Panc1 (cell line): ENCODE measurements at places on chromosomes 11 and 22. TPM values are rescaled to one million over a fixed set of nuclear protein-coding genes. Genes with fewer than 3 reads are reported as not detected.

C11orf86 gene
- 0.28 TPM for total RNA-seq

CDC45 gene
- 26.1 TPM for total RNA-seq

OR8D4 gene
- total RNA-seq: not detected

DNA sequence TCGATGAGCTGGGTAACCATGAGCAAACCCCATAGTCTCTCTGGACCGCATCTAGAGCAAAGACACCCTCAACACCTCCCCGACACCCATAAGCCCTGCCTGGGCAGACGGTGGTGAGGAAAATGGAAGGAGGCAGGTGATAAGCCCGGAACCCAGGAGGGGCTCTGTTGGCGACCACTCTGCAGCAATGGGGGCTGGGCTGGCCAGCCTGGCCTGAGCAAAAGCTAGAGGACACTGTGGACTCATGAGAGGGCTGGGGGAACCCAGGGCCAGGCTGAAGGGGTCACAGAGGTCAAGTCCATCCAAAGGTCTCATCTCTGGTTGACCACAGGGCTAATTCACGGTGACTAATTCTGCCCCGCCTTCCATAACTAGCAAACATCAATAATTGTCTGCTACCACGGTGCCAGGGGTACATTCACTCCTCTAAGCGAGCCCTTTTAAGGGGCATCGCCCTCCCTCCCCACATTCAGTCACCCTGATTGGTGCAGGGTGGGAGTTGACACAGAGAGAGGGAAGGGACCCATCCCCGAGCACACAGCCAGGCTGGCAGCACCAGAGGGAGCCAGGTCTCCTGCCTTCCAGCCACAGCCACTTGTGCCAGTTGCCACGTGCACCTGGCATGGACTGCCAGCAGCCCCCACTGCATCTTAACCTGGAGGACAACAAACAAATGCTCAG is 4.0 kb downstream of the PYGM start:
- no peaks in the 10 kb centered on the region for H3K4me1 ChIP-seq
- DNase-seq: no peak
- no peaks in the 10 kb centered on the region for H3K27me3 ChIP-seq
- no peaks in the 10 kb centered on the region for H3K36me3 ChIP-seq
- no peak overlapping the region for H3K27ac ChIP-seq

DNA sequence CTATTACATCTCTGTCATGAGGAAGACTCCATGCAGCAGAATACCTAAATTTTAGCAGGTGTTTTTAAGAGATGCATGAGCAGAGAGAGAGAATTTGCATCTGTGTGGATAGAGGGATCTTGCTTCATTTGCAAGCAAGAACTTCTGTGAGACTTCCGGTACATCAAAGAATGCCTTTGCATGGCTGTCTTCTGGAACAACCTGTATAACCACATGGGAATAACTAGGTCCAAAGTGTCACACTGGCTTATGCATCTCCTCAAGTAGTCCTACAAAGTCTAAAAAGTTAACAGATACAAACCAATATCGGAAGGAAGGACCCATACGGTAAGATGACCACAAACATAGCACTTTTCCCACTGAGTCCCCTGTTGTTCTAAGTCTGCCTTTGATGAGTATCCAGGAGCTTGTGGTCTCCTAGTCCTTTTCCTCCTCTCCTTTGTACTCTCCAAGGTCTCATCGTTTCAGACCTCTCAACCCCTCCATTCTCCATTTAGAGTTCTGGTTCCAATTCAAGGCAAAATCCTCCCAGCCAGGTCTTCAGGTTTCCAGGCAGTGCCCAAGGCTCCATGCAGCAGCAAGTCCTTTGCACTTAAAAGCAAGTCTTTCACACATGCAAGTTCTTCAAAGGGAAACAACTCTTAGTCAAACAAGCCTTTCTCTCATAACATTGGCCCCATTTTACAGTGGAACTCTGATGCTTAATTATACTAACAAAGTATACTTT is 581.7 kb upstream of the ARHGAP42 start:
- H3K4me1 ChIP-seq: no peaks in the 10 kb centered on the region
- no peak overlapping the region for H3K27ac ChIP-seq
- DNase-seq: no peak

DNA sequence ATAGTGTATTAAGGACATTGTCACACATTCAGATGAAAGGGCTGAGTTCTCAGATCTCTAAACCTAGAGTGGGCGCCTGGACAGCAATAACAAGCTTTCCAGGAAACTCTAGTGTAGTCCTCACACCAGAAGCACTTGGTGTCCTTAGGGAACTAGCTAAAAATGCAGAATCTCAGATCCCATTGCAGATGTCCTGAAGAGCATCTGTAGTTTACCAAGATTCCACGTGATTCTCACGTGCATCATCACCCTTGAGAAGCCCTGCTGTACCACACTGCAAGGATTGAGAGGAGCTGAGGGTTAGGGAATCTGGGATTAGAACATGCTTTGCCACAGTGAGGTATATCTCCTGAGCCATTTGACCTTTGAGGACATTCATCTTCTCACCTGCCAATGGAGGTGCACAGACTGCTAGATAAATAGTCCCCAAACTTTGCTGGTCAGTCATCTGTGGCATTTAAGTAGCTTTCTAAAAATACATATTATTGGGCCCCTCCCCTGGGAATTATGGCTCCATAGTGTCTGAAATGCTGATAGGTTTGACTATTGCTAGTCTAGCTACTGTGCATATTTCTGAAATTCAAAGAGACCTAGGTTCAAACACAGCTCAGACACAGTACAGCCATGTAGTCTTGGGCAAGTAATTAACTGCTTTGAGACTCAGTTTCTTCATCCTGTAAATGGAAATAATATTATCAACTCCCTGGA is 1068.9 kb downstream of the OPCML start:
- DNase-seq: no peak
- no peaks in the 10 kb centered on the region for H3K27me3 ChIP-seq
- H3K4me1 ChIP-seq: no peaks in the 10 kb centered on the region

- no peak for DNase-seq
- H3K36me3 ChIP-seq: peaks cover 3% of the 10 kb centered on the region; the same call in 1 of the 2 replicates
- H3K27ac ChIP-seq: peak within 1 kb of the TSS; percentile 97
- H3K27me3 ChIP-seq: no peaks in the 10 kb centered on the region
- peak within 1 kb of the TSS; percentile 94 for H3K4me3 ChIP-seq
Observed at GRCh38 chr11:126355324-126355925, at the start of gene ST3GAL4. ST3GAL4 (plus strand) TSS chr11:126355686; CDS start chr11:126406156, 50,470 bp downstream.

- no peak overlapping the region for H3K4me3 ChIP-seq
- no peak for DNase-seq
- H3K27me3 ChIP-seq: no peaks in the 10 kb centered on the region
Observed at GRCh38 chr11:6607190-6607795, 3.7 kb downstream of the ILK start.

GRCh38 chr11:44301564-44302271 is 8.2 kb downstream of the ALX4 start:
- H3K4me3 ChIP-seq: no peak overlapping the region
- peaks cover 12% of the 10 kb centered on the region for H3K4me1 ChIP-seq
- H3K36me3 ChIP-seq: no peaks in the 10 kb centered on the region
- no peak for DNase-seq
- peaks cover 3% of the 10 kb centered on the region; the same call in 1 of the 2 replicates for H3K27me3 ChIP-seq
- no peak overlapping the region for H3K27ac ChIP-seq

- no peak overlapping the region for H3K27ac ChIP-seq
- no peaks in the 10 kb centered on the region for H3K36me3 ChIP-seq
- no peak for DNase-seq
- no peaks in the 10 kb centered on the region for H3K27me3 ChIP-seq
- H3K4me1 ChIP-seq: 0 out of 2 replicates have a peak, but pooled peaks cover 2% of the 10 kb centered on the region
- H3K4me3 ChIP-seq: no peak overlapping the region
Observed at GRCh38 chr11:44188643-44189042, 93.2 kb downstream of the EXT2 start.

GRCh38 chr11:132898021-132898420 is 634.3 kb downstream of the OPCML start:
- no peaks in the 10 kb centered on the region for H3K27me3 ChIP-seq
- no peak for DNase-seq
- H3K4me1 ChIP-seq: no peaks in the 10 kb centered on the region
- no peak overlapping the region for H3K4me3 ChIP-seq
- no peaks in the 10 kb centered on the region for H3K36me3 ChIP-seq

DNA sequence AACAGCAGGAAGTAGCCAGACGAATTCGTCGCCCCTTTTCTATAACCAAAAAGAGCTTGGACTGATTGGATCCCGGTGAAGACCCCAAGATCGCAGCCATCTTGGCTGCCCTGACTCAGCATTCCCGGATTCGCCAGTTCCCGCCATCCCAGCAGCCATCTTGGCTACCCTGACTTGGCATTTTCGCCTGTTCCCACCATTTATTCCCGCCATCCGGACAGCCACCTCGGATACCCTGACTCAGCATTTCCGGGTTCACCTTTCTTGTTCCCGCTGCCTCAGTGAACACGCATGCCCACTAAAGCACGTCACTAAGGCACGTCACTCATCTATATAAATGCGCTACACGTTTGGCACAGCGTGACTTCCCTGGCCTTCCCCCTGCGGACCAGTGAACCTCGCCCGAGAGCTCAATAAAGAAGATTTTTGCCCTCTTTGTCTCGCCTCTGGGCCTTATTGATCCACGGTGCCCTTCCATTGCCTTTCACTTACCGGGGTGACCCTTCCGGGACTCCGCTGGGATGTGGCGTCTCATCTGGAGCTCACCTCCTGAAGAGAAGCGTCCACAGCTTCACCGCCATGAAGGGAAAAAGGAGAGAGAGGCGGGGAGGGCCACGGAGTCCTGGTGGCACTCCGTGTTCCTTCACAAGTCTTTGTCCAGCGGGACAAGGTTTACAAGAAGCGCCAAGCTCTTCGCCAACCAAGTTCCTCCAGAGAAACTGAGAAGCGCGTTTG is 4.0 kb upstream of the OR56A3 start:
- H3K4me3 ChIP-seq: no peak overlapping the region
- no peak overlapping the region for H3K27ac ChIP-seq
- H3K4me1 ChIP-seq: no peaks in the 10 kb centered on the region
- H3K36me3 ChIP-seq: no peaks in the 10 kb centered on the region
- no peak for DNase-seq

DNA sequence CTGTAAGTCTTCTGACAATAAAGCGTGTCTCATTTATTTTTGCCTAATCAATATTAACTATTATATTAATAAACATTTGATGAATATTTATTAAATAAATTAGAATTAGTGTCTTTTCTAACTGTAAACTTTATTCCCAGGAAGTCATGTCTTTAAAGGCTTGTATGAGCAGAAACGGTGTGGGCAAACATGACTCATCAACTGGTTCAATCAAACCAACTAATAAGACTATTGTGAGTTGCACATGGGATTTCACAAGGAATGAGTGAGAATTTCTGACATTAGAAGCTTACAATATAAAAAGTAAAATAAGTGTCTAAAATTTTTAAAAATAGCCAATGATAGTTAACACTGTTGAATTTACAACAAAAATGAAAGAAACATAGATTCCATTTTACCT is 259.2 kb upstream of the CTSC start:
- no peaks in the 10 kb centered on the region for H3K4me1 ChIP-seq
- H3K4me3 ChIP-seq: no peak overlapping the region
- DNase-seq: no peak
- no peak overlapping the region for H3K27ac ChIP-seq
- H3K27me3 ChIP-seq: no peaks in the 10 kb centered on the region

DNA sequence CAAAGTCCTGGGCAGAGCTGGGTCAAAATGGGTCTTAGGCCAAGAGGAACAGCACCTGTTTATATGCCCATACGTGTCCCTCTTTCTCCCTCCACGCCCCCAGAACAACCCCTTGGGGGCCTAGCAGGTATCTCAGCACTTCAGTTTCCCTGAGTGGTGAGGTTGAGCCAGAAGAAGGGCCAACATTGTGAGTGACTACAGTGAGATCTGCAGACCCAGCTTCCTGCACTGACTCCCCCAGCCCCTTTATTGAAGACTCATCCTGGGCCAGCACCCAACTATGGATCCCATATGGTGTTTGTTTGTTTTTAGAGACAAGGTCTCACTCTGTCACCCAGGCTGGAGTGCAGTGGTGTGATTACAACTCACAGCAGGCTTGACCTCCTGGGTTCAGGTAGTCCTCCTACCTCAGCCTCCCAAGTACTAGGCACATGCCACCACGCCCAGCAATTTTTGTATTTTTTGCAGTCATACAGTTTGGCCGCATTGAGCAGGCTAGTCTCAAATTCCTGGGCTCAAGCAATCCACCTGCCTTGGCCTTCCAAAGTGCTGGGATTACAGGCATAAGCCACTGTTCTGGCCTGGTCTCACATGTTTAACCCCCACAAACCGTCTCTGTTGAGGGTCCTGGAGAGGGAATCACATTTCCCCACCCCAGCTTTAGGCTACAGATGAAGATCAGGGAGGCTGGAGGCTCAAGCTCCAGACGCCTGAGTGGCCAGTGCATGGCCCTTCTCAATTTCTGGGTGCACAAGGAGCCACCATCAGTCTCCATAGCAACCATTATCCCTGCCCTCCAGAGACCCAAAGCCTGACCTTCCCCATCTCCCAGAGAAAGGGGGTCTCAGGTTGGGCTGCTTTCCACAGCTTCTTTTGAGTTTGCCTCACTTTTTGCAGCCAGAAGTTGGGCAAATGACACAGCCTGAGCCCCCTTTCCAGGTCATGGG is 1.7 kb upstream of the LARGE2 start:
- H3K36me3 ChIP-seq: peaks cover 11% of the 10 kb centered on the region; the same call in 1 of the 2 replicates
- no peak for DNase-seq

DNA sequence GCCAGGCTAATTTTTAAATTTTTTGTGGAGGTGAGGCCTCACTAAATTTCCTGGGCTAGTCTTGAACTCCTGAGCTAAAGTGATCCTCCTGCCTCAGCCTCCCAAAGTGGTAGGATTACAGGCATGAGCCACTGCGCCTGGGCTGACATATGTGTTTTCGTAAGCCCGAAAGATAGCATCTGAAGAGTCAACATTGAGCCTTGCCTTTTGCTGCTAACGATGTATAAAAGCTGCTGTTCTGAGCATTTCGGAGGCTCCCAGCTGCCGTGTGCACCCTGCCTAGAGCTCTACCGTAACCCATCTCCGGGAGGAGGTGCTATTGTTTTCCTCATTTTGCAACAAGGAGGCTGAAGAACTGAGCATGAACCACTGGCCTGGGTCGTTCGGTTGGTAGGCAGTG is 18.1 kb upstream of the PPP6R3 start:
- H3K4me3 ChIP-seq: no peak overlapping the region
- H3K36me3 ChIP-seq: peaks cover 3% of the 10 kb centered on the region; the same call in 1 of the 2 replicates
- no peaks in the 10 kb centered on the region for H3K27me3 ChIP-seq
- no peak for DNase-seq
- H3K4me1 ChIP-seq: peaks cover 4% of the 10 kb centered on the region; the same call in 1 of the 2 replicates
- H3K27ac ChIP-seq: no peak overlapping the region

- peaks cover 31% of the 10 kb centered on the region for H3K4me1 ChIP-seq
- H3K27me3 ChIP-seq: no peaks in the 10 kb centered on the region
- no peak overlapping the region for H3K4me3 ChIP-seq
- H3K27ac ChIP-seq: peak overlapping the region; percentile 48
Observed at GRCh38 chr11:70483917-70484316, 85.6 kb downstream of the CTTN start.

GRCh38 chr22:30705710-30706651 is 11.3 kb downstream of the OSBP2 start:
- no peaks in the 10 kb centered on the region for H3K36me3 ChIP-seq
- no peak overlapping the region for H3K27ac ChIP-seq
- peaks cover 8% of the 10 kb centered on the region; the same call in 1 of the 2 replicates for H3K4me1 ChIP-seq
- DNase-seq: no peak
